Immature natural killer cell (primary cell): ENCODE measurements at places on chromosomes 5 and 9. TPM values are rescaled to one million over a fixed set of nuclear protein-coding genes. Genes with fewer than 3 reads are reported as not detected.

Gene PTBP3
- polyA plus RNA-seq: 42.9 TPM

Gene SLC2A8
- 14.5 TPM for polyA plus RNA-seq

Gene NTMT1
- polyA plus RNA-seq: 33.8 TPM

Gene FOXD4L3
- not detected for polyA plus RNA-seq

Gene SPINK5
- not detected for polyA plus RNA-seq

Gene SH2D3C
- 16.9 TPM for polyA plus RNA-seq

DNA sequence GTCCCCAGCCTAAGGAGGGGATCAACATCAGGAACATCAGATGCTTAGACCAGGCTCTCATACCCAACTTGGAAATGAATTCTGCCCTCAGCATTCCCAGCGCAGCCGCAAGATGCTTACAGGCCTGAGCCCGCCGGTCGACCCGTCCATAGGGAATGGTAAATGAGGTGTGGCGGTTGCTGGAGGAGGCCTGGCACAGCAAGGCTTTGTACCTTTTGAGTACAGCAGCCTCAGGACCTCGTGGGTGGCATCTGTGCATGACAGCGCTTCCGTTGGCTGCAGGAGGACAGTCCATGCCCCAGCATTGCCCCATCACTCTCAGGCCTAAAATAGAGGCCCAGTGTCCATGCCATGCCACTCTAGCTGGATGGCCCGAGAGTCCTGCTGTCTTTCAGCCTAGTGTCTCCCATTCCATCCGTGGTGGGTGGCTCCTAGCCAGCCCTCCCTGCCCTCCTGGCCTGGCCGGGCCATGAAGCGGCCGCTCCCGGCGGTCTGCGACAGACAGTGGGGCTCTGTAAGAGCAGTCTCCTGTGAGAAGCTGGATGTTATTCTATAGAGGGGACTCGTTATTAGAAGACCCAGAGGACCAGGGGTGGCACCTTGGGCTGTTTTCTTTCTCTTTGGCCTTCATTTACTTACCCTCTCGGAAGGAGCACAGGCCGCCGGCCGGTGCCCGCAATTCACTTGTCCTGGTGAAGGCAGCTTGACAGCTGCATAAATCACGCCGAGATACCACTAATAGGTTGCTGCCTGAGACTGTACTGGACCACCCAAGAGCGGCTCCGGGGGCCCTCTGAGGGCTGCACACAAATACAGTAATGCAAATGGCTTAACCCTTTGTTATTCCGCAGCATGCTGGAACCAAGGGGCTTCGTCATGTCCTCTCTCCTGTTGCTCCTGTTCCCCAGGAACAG lies 223.5 kb upstream of the TUT7 start:
- no peak overlapping the region for H3K4me3 ChIP-seq
- H3K36me3 ChIP-seq: no peaks in the 10 kb centered on the region
- no peaks in the 10 kb centered on the region for H3K4me1 ChIP-seq

DNA sequence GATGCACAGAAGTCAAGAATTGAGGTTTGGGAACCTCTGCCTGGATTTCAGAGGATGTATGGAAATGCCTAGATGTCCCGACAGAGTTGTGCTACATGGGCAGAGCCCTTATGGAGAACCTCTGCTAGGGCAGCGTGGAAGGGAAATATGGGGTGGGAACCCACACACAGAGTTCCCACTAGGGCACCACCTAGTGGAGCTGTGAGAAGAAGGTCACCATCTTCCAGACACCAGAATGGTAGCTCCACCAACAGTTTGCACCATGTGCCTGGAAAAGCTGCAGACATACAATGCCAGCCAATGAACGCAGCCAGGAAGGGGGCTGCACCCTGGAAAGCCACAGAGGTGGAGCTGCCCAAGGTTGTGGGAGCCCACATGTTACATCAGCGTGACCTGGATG lies 104.5 kb downstream of the STK32A start:
- H3K27me3 ChIP-seq: peaks cover 4% of the 10 kb centered on the region
- no peak for DNase-seq
- H3K36me3 ChIP-seq: no peaks in the 10 kb centered on the region
- no peak overlapping the region for H3K4me3 ChIP-seq
- no peak overlapping the region for H3K27ac ChIP-seq
- H3K4me1 ChIP-seq: no peaks in the 10 kb centered on the region

GRCh38 chr9:137405677-137406081 lies 17.3 kb downstream of the EXD3 start:
- no peak for DNase-seq
- peaks cover 4% of the 10 kb centered on the region for H3K27me3 ChIP-seq
- peaks cover 6% of the 10 kb centered on the region for H3K36me3 ChIP-seq
- no peak overlapping the region for H3K27ac ChIP-seq
- H3K4me3 ChIP-seq: peak overlapping the region; percentile 30

- no peaks in the 10 kb centered on the region for H3K36me3 ChIP-seq
- H3K4me3 ChIP-seq: no peak overlapping the region
- no peak overlapping the region for H3K27ac ChIP-seq
- H3K4me1 ChIP-seq: no peaks in the 10 kb centered on the region
- DNase-seq: no peak
- peaks cover 9% of the 10 kb centered on the region for H3K27me3 ChIP-seq
Observed at GRCh38 chr9:87122947-87123685, 175.8 kb upstream of the GAS1 start.

- H3K27me3 ChIP-seq: peaks cover 12% of the 10 kb centered on the region
- no peaks in the 10 kb centered on the region for H3K36me3 ChIP-seq
- DNase-seq: no peak
- H3K27ac ChIP-seq: no peak overlapping the region
- peaks cover 16% of the 10 kb centered on the region for H3K4me1 ChIP-seq
- H3K4me3 ChIP-seq: no peak overlapping the region
Observed at GRCh38 chr5:150674341-150674821, 13.3 kb downstream of the MYOZ3 start.

GRCh38 chr9:75628952-75629351 lies 261.5 kb upstream of the PCSK5 start:
- H3K27ac ChIP-seq: no peak overlapping the region
- no peaks in the 10 kb centered on the region for H3K36me3 ChIP-seq
- H3K27me3 ChIP-seq: peaks cover 2% of the 10 kb centered on the region
- H3K4me3 ChIP-seq: no peak overlapping the region
- no peak for DNase-seq

DNA sequence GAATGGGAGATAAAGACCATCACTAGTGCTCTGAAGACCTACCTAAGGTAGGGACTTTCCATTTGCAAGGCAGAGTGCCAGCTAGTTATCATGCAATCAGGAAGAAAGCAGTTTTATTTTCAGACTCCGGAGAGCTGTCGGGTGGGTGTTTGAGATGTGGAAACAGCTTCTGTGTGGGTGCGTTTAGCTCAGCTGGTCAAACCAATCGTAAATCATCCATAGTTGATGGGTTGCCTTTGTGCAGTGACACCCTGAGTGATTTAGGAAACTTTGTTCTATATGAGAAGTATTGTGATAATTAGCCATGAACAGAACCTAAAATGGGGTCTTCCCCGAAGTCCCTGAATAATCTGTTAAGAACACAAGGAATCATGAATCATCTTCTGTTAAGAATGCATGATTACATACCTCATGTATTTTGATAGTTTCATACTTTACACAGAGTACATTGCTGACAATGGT lies 284.3 kb downstream of the ARHGAP26 start:
- peak; percentile 19 for DNase-seq
- peak overlapping the region; percentile 37 for H3K4me3 ChIP-seq
- H3K36me3 ChIP-seq: peaks cover 66% of the 10 kb centered on the region
- H3K27me3 ChIP-seq: no peaks in the 10 kb centered on the region
- peak overlapping the region; percentile 52 for H3K27ac ChIP-seq
- peaks cover 59% of the 10 kb centered on the region for H3K4me1 ChIP-seq

DNA sequence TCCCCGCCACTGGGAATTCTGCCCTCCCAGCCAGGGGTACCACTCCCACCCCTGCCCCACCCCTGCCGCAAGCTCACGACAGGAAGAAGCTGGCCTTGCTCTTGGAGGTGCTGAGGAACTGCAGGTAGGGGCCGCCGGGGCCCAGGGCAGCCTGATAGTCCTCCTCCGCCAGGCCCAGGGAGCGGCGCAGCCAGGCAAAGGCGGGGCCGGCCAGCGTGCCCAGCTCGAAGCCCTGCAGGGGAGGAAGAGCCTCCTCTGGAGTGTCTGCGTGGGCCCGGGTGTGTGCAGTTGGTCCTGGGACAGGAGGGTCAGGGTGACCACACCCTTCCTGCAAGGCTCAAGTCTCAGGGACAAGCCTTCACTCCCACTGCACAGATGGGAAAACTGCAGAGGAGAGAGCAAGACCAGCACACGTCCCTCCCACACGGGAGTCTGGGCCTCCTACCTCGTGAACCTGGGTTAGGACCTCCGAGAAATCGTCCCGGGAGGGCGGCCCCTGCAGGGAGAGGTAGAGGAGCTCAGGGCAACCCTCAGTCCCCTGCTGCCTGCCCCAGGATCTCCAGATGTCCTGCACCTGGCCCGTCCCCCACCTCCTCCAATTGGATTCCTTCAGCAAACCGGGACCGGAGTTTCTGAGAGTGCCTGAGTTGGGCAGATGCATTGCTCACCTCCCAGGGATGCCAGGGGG lies 2.4 kb downstream of the PIP5KL1 start:
- H3K4me1 ChIP-seq: peaks cover 24% of the 10 kb centered on the region
- H3K27me3 ChIP-seq: peaks cover 13% of the 10 kb centered on the region
- H3K4me3 ChIP-seq: peak overlapping the region; percentile 41
- H3K36me3 ChIP-seq: peaks cover 2% of the 10 kb centered on the region

DNA sequence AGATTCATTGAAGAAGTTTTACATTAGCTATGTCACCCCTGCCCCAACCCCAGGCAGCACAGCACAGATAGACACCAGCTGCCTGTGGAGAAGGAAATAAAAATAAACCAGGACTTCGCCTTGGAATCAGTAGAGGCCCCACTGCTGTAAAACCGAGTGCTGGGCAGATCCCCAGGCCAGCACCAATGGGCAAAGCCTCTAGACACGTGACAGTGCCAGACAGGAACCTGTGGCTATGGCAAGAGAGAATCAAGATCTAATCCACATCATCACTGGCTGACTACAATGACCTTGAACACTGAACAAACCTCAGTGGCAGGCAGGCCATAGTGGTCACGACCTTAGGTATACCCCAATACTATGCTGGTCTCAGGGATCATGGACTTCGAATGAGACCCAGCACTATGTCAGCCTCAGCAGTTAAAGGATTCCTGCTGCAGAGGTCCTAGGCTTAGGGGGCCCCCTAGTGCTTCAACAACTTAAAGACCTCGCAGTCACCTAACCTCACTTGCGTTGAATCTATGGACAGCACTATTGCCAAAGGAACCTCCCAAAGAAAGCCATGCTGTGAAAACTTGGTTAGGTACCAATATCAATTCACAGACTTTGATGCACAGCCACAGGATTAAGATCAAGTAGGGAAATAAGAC lies 2118.6 kb upstream of the C9orf72 start:
- peaks cover 3% of the 10 kb centered on the region for H3K36me3 ChIP-seq
- H3K27me3 ChIP-seq: no peaks in the 10 kb centered on the region
- H3K4me3 ChIP-seq: no peak overlapping the region
- peak; percentile 31 for DNase-seq

- peak; percentile 44 for DNase-seq
- peak overlapping the region; percentile 93 for H3K4me3 ChIP-seq
- peaks cover 2% of the 10 kb centered on the region for H3K27me3 ChIP-seq
- peaks cover 14% of the 10 kb centered on the region for H3K4me1 ChIP-seq
Observed at GRCh38 chr9:105385381-105385985, 62.4 kb upstream of the FSD1L start.

DNA sequence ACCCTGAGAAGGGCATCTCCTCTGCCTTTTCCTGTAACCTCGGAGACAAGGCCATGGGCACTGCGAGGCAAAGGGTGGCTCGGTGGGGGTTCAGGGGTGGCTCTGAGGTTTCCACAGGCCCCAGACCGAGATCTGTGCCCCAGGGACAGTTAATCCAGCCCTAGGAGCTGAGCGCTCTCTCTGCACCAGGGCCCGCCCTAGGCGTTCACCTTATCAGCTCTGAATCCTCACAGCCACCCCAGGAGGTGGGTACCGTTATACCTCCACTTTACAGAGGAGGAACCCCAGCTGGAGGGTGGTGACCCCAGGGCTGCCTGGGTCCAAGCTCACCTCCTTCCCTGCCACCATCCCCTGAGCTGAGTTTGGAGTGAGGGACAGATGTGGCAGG lies 2.3 kb upstream of the ENG start:
- peaks cover 5% of the 10 kb centered on the region for H3K36me3 ChIP-seq
- peak overlapping the region; percentile 7 for H3K27ac ChIP-seq
- H3K4me3 ChIP-seq: no peak overlapping the region
- H3K4me1 ChIP-seq: peaks cover 69% of the 10 kb centered on the region
- H3K27me3 ChIP-seq: peaks cover 6% of the 10 kb centered on the region
- DNase-seq: no peak

DNA sequence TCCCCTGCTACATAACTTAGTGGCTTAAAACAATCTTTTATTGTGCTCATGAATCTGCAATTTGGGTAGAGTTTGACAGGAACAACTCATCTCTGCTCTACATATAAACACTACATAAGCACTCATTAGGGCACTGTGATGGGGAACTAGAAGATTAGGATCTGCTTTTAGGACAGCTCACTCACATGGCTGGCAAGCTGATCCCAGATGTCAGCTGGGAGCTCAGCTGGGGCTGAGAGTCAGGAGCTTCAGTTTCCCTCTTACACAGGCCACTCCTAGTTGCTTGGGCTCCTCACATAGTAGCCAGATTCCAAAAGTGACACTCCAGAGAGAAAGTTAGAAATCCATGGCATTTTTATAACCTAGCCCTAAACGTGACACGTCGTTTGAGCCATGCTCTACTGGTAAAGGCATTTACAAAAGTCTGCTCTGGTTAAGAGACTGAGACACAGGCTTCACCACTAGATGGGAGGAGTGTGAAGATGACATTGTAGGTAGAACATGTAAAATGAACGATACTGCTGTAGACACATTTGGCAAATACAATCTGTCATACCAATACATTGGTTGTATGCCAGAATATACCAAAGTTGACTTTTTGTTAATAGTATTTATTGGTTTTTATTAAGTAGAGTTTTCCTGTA lies 23.6 kb downstream of the SCAI start:
- peak; percentile 21 for DNase-seq
- no peak overlapping the region for H3K4me3 ChIP-seq
- H3K4me1 ChIP-seq: peaks cover 25% of the 10 kb centered on the region
- no peak overlapping the region for H3K27ac ChIP-seq
- no peaks in the 10 kb centered on the region for H3K36me3 ChIP-seq

DNA sequence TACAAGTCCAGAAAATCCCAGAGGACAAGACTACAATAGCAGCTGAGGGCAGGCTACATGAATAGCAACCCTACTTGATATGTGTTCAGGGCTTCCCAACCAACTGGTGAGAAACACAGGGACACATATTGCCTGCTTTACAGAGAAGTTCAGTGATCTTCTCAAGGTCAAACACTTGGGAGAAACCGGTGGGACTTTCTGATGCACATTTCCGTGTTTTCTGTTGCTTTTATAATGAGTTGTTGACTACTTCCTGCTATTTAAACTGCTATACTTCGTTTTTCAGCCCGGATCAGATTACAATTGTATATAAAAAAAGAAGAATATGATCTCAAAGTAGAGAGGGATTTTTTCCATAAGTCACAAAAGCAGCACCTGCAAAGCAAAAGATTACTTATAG lies 175.1 kb downstream of the SNX18 start:
- H3K27me3 ChIP-seq: no peaks in the 10 kb centered on the region
- no peak overlapping the region for H3K4me3 ChIP-seq
- H3K27ac ChIP-seq: no peak overlapping the region

GRCh38 chr9:761176-761792 lies 80.2 kb upstream of the DMRT1 start:
- peaks cover 2% of the 10 kb centered on the region for H3K4me1 ChIP-seq
- no peaks in the 10 kb centered on the region for H3K36me3 ChIP-seq
- H3K27me3 ChIP-seq: peaks cover 13% of the 10 kb centered on the region
- H3K4me3 ChIP-seq: no peak overlapping the region
- H3K27ac ChIP-seq: no peak overlapping the region

GRCh38 chr5:82738681-82739269 lies 338.4 kb downstream of the TMEM167A start:
- DNase-seq: no peak
- no peak overlapping the region for H3K4me3 ChIP-seq
- H3K27me3 ChIP-seq: no peaks in the 10 kb centered on the region
- H3K4me1 ChIP-seq: peaks cover 19% of the 10 kb centered on the region
- no peak overlapping the region for H3K27ac ChIP-seq
